ENCODE measurements at places on chromosomes 11 and 22.

- DNase-seq = no peak
Observed at GRCh38 chr11:19861171-19861570, 148.5 kb downstream of the NAV2 start.

GRCh38 chr22:25935266-25936058 lies 193.5 kb downstream of the MYO18B start:
- DNase-seq = no peak

DNA sequence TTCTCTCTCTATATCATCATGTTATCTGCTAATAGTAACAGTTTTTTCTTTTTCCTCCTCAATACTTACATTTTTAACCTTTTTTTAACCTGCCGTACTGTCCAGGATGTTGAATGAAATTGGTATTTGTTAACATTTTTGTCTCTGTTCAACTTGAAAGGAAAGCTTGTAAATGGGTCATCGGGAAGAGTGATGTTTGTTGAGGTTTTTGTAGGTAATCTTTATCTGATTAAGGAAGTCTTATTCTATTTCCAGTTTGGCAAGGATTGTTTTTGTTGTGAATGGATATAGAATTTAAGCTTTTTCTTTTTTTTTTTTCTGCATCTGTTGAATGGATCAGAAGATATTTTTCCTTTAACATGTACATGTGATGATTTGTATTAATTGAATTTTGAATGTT lies 8.1 kb upstream of the NNMT start:
- no peak for DNase-seq

DNA sequence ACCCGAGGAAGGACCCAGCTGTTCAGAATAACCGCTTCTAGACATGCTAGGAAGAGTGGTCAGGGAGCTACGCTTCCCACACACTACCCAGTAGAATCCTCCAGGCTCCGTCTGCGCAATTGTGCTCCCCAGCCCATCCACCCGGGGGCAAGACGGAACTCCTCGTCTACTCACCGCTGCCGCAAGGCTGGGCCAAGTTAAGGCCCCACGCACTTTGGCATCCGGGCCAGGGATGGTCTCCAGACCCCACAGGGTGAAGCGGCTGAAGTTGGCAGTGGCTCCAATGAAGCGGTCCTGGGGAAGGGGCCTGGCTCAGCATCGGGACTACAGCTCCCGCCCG lies 757 bp downstream of the RNASEH2C start:
- no peak for DNase-seq

- DNase-seq = no peak
Observed at GRCh38 chr22:25829808-25830777, 88.1 kb downstream of the MYO18B start.

- DNase-seq = no peak
Observed at GRCh38 chr11:28346721-28347120, 238.5 kb downstream of the METTL15 start.

DNA sequence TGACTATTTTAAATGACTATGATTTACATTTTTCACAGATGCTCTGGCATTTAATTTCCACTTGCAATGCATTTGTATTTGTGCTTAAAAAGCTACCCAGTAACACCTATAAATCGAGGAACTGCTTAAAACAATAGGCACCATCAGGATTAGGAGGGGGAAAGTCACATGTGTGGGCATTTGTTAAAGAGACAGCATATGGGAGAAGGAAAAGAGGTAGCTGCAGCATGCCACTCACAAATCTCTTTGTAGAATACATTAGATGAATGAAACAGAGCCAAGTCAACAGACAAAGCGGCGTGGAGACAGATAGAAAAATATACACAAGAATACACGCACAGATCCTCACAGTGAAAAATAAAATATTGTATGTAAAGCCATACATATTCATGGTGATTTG lies 228.0 kb downstream of the CADM1 start:
- no peak for DNase-seq

DNA sequence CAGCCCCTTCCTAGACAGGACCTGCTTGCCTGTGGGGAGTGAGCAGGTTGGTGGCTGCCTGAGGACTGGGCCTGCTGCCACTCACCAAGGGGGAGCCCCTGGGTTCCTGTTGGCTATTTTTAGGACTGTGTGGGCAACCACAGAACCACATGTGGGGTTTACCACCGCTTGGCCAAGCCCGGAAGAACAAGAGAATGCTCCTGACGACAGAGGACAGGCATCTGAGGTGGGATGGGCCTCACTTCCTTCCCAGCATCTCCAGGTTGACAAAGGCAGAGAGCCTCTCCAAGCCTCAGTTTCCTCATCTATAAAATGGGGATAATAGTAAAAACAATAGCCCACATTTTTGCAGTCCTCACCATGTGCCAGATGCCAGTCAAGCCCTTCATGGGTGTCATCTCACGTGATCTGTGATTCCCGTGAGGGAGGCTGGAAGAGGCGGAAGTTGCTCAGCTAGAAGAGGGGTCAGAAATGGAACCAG lies 43.6 kb downstream of the LRRC32 start:
- DNase-seq = no peak

GRCh38 chr22:35479359-35479758 lies 61.3 kb upstream of the RASD2 start:
- DNase-seq = no peak

DNA sequence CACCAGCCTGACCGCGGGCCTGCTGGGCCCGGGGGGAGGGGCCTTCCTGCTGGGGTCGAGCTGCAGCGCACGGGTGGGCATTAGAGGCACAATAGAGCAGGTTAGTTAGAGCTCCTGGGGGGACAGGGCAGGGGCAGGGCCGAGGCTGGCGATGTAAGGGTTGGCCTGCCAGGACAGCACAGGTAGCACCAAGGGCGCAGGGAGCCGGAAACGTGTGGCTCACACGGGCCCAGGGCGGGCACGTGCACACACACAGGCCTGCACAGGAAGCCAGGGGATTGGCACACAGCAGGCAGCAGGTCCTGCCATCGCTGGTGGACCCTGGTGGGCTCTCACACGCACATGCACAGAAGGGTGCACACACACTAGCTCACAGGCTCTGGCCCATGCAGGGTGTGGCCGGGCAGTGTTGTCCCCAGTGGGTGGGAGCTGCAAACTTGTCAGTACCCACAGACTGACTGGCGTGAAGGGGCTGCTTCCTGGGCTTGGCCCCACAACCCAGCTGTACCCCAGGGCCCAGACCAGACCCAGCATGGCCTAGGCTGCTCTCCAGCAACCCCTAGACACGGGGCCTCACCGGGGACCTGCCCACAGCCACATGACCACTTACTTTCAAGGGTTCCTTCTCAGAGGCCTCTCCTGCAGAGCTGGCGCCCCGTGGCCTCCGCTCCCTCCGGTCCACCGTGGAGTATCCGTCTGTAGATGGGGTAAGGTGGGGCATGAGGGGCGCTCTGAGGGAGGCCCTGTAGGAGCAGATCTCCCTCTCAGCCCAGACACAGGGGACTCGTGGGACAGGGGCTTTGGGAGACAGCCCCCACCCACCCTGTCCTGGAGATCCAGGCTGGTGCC lies 29.9 kb upstream of the TXNRD2 start:
- no peak for DNase-seq

DNA sequence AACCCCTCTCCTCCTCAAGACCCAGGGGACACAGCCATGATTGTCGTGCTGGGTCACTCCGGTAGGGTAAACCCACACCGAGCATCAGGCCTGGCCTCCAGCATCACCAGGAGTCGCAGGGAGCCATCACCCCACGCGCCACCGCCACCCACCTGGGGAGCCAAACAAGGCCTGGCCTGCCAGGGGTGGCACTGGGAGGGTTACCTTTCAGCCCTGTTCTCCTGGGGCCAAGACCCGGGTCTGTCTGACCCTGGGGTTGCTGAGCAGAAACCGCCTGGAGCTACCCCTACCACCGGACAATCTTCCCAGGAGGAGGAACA lies 39.3 kb upstream of the NNMT start:
- no peak for DNase-seq

DNA sequence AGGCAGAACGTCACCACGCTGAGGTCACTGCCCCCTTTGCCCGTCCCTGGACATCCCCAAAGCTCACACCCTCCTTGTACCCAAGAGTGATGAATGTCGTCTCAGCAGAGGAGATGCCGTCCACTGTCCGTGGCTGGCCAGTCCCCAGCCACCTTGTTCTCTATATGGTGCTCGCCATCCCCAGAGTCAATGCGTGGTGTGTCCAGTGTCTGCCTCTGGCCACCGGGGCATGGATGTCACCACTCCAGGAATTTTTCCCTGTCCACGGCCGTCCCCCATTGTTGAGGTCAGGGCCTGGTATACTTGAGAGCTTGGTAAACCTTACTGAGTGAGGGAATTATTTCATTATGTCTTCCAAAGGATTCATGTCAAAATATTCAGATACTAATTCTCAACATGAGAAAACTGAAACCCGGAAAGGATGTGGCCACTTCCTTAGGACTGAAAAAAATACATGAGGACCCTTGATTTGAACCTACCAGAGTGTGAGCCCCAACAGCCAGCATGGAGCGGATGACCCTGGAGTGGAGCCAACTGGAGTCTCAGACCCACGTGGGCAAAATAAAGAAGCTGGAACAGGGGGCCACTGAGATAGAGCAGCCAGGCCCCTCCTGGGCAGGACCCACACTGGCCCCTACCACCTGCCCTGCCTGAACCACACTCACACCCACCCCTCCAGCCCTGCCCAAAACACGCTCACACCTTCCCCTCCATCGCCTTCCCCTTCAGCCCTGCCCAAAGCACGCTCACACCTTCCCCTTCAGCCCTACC lies 376.4 kb downstream of the BRD1 start:
- no peak for DNase-seq

DNA sequence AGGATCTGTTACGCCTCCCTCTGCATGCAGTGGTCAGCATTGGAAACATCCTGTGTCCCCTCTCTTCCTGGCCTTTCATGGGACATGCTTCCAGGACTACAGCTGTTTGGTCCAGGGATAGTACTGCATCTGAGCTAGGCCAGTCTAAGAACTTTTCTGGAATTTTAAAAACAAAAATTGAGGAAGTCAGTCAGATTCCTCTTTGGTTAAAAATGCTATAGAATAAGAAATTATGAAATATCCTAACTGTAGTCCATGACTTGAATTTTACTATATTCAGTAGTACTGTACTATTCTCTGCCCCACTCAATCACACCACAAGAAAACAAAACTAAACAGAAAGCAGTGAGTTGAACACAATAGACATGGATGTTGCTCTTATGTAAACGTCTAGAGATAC lies 201.0 kb upstream of the CADM1 start:
- DNase-seq = no peak

DNA sequence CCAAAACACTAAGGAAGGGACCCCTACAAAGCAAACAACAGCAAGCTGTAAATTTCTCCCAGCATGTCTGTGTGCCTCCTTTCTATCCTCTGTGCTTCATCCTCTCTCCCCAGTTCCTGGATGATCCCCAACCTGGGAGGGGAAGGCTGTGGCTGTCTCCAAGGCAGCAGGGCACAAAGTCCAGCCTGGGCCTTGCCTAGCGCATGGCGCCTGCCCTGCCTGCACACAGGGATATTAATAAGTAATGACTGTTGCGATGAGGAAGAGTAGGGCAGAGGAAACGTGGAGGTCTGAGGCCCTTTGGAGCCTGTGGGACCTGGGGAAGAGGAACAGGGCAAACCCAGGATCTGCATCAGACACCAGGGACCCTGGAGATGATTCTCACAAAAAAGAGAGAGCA lies 2.0 kb downstream of the USH1C start:
- DNase-seq = no peak

DNA sequence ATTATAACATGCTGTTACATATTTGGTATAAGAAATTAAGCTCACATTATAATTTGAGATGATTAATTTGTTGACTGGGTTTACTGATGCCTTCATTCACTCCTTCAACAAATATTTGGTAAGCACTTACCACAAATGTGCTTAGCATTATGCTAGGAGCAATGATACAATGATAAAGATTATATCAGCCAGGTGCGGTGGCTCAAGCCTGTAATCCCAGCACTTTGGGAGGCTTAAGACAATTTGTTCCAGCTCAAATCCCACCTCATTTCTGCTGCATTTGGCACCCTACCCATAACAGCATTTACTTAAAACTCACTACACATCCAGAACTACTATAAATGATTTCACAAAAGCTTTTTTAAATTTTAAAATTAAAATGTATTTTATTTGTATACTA lies 1263.6 kb upstream of the RAG2 start:
- no peak for DNase-seq

- DNase-seq = no peak
Observed at GRCh38 chr22:46747646-46748045, 9.6 kb upstream of the CERK start.

GRCh38 chr11:82969811-82970210 lies 68.3 kb downstream of the DDIAS start:
- no peak for DNase-seq

DNA sequence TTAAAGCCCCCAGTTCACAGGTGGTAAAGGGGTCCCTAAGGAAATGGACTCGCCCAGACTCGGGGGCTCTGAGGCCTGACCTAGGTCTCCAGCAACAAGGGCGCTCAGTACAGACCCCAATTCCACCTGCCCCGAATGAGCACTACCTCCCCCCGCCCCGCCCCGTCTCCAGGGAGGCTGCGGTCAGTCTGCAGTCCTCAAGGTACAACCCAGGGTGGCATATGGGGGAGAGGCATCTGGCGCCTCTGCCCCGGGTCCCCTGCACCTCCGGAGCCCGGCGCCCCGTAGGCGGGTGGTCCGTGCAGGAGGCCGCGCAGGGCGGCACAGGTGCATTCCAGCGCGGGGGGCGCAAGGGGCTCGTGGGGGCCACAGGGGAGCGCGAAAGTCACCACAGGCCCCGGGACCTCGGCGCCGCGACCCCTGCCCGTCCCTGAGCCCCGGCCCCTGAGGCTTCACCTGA lies 361 bp downstream of the CTSD start:
- no peak for DNase-seq

DNA sequence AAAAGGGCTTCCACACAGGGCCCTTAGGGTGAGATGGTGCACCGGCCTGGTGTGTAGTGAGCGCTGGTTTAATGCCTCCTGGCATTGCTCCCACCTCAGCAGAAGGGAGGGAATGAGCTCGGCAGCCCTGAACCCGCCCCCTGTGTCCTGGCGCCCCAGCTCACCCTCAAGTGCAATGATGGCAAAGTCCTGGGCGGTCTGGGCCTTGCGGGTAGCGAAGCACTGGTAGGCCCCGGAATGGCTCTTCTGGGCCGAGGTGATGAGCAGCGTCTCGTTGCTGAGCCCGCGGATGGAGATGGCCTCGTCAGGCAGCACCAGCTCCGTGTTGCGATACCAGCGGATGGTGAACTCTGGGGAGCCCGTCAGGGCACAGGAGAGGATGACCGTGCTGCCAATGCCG lies 193.3 kb downstream of the CEP164 start:
- DNase-seq = no peak

GRCh38 chr11:112127056-112127455 lies 36.8 kb downstream of the IL18 start:
- DNase-seq = no peak

DNA sequence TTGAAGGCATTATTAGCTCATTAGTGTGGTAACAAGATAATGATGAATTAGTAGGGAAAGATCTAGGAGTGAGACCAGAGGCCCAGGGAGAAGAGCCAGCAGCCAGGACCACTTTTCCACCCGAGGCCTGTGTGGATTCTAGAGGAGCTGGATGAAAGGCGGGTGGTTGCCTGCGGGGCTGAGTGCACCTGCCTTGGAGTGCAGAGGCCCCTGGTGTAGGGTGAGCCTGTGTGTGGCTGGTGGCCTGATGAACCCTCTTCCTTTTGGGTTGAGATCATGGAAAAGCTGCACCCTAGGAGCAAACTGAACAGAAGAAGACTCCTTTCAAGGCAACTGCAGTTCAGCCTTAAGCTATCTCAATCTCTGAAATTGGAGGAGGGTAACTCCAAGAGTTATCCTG lies 5.9 kb upstream of the TP53AIP1 start:
- DNase-seq = no peak

GRCh38 chr11:24805671-24806070 lies 308.8 kb downstream of the LUZP2 start:
- DNase-seq = no peak

All from stimulated activated CD8-positive, alpha-beta memory T cell treated with anti-CD3 and anti-CD28 coated beads, Interleukin-4, amount 100 ng/mL, for 4 hours (primary cell).